ENCODE measurements at places on chromosomes 4 and X.

- H3K4me3 ChIP-seq = no peak overlapping the region
- H3K4me1 ChIP-seq = no peaks in the 10 kb centered on the region
- no peak overlapping the region for H3K27ac ChIP-seq
- H3K36me3 ChIP-seq = no peaks in the 10 kb centered on the region
These were observed 255.7 kb upstream of the RPS6KA3 start for GRCh38 chrX:20522420-20522819.

GRCh38 chr4:123555233-123555806 lies 158.7 kb downstream of the SPRY1 start:
- H3K36me3 ChIP-seq = no peaks in the 10 kb centered on the region
- no peak for DNase-seq
- H3K4me1 ChIP-seq = peaks cover 3% of the 10 kb centered on the region
- no peak overlapping the region for H3K4me3 ChIP-seq
- H3K27ac ChIP-seq = no peak overlapping the region

GRCh38 chr4:48481581-48481980 lies 1.6 kb upstream of the SLC10A4 start:
- H3K27me3 ChIP-seq = peaks cover 16% of the 10 kb centered on the region
- H3K4me1 ChIP-seq = peaks cover 9% of the 10 kb centered on the region
- no peak overlapping the region for H3K4me3 ChIP-seq

DNA sequence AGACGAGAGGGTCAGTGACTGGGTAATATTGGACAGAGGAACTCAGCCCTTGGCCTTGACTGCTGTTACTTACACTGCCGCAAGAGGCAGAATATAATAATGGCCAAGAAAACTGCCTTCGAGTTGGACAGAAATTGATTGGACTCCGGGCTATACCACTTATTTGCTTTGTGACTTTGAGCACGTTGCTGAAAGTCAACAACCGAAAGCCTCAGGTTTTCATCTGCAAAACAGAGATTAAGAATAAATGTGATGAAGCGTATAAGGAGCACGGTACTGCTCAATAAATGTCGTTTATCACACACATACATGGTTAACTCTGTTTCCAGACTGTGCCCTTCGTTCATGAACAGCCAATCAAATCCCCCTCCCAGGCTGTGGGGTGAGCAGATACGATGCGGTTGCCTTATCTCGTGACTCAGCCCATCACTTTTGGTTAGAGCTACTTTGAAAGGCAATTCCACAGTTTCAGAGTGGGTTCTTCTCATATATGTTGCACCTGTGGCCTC lies 91.6 kb downstream of the TSPAN7 start:
- H3K4me1 ChIP-seq = no peaks in the 10 kb centered on the region
- DNase-seq = no peak
- no peaks in the 10 kb centered on the region for H3K36me3 ChIP-seq
- no peak overlapping the region for H3K4me3 ChIP-seq
- H3K27ac ChIP-seq = no peak overlapping the region

DNA sequence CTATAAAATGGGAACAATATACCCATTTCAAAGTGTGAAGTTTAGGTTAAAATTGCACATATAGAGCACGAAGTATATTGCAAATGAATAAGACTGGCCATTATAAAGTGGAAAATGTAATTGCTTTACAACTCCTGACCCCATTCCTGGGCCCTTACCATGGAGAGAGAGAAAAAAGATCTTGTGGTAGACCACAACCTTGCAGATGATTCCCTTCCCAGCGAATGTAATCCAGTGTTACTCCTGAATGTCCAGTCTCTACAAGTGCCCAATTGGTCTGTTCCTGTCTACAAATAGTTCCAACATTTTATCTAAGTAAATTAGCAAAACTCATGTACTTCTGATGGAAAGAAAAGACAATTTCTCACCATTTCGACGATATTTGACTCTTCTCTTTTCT lies 184.1 kb upstream of the LNX1 start:
- no peak overlapping the region for H3K4me3 ChIP-seq
- H3K27me3 ChIP-seq = no peaks in the 10 kb centered on the region
- DNase-seq = no peak
- H3K27ac ChIP-seq = no peak overlapping the region
- no peaks in the 10 kb centered on the region for H3K4me1 ChIP-seq
- H3K36me3 ChIP-seq = no peaks in the 10 kb centered on the region

GRCh38 chr4:47490550-47490949 lies 5.5 kb downstream of the ATP10D start:
- no peak overlapping the region for H3K27ac ChIP-seq
- H3K4me3 ChIP-seq = no peak overlapping the region
- no peaks in the 10 kb centered on the region for H3K27me3 ChIP-seq
- H3K4me1 ChIP-seq = peaks cover 23% of the 10 kb centered on the region
- no peak for DNase-seq

DNA sequence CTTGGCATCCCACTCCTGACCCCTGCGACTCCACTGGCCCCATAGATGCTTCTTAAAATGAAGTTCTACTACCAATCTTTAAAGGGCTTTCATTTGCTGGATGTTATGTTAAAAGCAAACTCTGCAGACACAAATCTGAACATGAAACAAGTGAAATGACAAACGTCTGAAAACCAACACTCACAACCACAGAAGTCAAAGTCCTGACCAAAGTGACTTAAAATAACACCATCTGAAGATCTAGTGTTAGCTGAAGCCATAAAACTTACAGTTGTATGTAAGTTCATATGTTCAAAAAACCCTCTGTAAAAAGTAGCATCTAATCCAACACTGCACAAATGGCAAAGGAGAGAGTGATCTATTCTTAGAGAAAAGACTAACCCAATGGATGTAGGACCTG lies 178.7 kb downstream of the SH3KBP1 start:
- peak overlapping the region; percentile 45 for H3K27ac ChIP-seq
- H3K36me3 ChIP-seq = peaks cover 8% of the 10 kb centered on the region
- no peak overlapping the region for H3K4me3 ChIP-seq
- no peak for DNase-seq
- H3K4me1 ChIP-seq = peaks cover 13% of the 10 kb centered on the region

DNA sequence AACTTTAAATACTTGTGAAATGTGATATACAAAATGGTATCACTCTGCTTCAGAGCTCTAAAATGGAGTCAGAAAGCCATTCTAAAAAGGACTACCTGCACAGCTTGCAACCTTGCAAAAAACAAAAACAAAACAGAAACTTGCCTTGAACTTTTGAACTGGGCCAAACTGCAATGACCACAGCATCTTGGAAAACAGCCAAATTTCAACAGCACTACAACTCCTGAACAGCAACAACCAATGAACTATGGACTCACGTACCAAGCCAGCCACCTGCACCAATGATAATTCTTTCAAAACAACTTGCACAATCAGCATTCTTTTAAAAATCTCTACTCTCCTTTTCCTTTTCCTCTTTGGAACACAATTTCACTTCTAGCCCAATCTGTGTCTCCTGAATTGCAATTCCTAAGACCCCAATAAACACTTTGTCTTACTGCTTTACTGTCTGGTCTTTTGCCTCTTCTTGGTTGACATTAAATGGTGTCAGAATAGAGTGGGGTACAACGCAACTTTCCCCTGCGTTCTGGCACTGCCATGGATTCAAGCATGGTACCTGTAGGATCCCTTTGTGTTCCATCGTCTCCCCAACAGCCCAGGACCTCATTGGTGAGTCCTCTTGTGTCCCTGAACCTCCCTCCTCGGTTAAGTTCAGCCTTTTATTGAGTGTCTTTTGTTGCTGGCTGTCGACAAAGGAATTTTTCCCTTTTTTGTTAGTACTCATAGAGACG lies 35.7 kb upstream of the FMR1 start:
- no peak overlapping the region for H3K27ac ChIP-seq
- H3K36me3 ChIP-seq = no peaks in the 10 kb centered on the region
- DNase-seq = no peak
- H3K4me3 ChIP-seq = no peak overlapping the region

DNA sequence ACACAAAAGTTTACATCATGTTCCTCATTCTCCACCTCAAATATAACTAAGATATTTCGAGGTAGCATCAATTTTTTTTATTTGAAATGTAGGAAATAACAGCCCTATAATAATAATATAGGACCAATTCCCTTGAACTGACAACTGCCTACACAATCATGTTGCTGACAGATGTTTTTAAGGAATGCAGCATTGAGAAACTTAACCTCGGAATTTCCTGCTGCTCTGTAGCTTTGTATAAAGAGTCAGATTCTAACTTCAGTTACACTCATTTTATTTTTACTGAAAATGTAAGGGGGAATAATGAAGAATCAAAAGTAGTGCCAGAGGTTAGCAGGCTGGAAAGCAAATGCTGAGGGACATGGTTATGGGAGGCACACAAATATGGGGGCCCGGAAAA lies 235.8 kb downstream of the RBMX2 start:
- no peak overlapping the region for H3K27ac ChIP-seq
- H3K4me1 ChIP-seq = no peaks in the 10 kb centered on the region
- DNase-seq = no peak
- no peaks in the 10 kb centered on the region for H3K27me3 ChIP-seq
- H3K4me3 ChIP-seq = no peak overlapping the region

DNA sequence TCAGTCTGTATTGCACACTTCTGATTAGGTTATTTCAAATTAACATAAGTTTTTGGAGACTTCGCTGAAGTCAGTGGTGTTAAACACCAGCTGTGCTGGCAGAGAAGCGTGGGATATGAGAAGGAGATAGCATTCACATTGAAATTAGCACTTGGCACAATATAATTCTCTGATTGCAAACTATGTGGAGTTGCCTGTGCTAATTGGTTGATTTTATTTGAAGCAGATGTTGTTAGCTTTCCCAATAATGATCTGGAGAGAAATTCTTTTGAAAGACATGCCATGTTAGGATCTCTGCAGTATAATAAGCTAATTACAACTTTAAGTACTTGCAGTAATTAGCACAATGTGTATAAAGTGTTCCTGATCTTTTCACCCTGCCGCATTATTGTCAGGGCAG lies 367.4 kb upstream of the ARX start:
- no peaks in the 10 kb centered on the region for H3K4me1 ChIP-seq
- no peaks in the 10 kb centered on the region for H3K36me3 ChIP-seq
- H3K27ac ChIP-seq = no peak overlapping the region

DNA sequence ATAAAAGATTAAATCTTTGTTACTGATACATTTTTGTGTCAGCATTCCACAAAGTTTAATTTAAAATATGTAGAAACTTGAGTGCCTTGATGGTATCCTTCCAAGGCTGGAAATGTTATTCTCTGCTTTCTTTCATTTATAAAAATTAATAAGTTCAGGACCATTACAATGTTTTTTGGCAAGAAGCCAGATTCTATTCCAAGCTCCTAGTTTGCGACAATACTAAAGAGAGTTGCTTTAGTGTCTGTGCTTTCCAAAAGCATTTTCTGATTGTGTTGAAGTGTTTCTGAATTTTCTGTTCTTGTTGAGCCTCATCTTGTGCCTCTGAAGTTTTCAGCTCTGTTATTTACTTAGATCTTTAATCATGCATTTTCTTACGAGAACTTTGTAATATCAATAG lies 516.2 kb downstream of the KCTD8 start:
- H3K27me3 ChIP-seq = no peaks in the 10 kb centered on the region
- H3K36me3 ChIP-seq = no peaks in the 10 kb centered on the region
- no peaks in the 10 kb centered on the region for H3K4me1 ChIP-seq
- no peak for DNase-seq
- no peak overlapping the region for H3K4me3 ChIP-seq

DNA sequence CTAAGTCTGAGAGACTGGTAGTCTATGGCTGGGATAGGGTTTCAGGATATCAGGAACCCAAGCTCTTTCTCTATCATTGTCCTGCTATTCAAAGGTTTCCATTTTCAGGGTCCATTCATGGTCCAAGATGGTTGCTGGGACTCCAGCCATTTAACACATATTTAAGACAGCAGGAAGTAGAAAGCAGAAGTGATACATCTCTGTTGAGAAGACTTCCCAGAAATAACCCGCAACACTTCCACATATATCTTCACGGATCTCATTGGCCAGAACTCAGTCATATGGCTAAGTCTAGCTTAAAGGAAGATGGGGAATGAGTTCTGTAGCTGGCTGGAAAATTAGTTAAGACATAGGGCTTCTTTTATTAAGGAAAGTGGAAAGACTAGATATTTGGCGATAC lies 23.8 kb downstream of the CTSO start:
- H3K4me3 ChIP-seq = no peak overlapping the region
- no peaks in the 10 kb centered on the region for H3K27me3 ChIP-seq
- no peak for DNase-seq
- peaks cover 43% of the 10 kb centered on the region for H3K36me3 ChIP-seq
- no peak overlapping the region for H3K27ac ChIP-seq

DNA sequence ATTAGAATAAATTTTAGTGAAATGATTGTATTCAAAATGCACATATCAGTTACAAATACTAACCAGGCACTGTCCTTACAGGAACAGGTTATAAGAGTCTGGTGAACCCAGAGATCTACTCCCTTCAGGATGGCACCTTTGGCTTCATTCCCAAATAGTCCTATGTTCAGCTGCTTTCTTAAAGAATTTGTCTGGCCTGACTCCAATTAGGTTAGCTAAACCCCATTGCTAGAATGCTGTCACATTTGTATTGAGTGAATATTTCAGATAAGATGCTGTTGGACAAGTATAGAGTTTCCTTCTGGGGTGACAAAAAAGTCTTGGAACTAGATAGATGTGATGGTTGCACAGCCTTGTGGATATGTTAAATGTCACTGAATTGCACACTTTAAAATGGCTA lies 69.4 kb downstream of the EFHC2 start:
- H3K36me3 ChIP-seq = no peaks in the 10 kb centered on the region
- H3K27ac ChIP-seq = no peak overlapping the region
- H3K4me3 ChIP-seq = no peak overlapping the region
- H3K4me1 ChIP-seq = no peaks in the 10 kb centered on the region
- DNase-seq = no peak

DNA sequence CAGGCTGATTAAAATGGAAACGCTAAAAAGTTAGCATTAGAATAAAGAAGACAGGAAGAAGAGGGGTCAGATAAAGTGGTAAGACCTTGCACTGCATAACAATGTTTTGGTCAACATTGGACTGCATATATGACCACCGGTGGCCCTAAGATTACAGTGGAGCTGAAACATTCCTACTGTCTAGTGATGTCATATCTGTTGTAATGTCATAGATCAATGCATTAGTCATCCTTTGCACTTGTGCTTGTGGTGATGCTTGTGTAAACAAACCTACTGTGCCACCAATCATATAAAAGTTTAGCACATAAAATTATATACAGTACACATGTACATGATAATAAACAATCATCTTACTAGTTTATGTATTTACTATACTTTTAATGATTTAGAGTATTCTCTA lies 73.0 kb downstream of the TMEM165 start:
- no peaks in the 10 kb centered on the region for H3K4me1 ChIP-seq
- no peak overlapping the region for H3K4me3 ChIP-seq
- no peak for DNase-seq
- no peak overlapping the region for H3K27ac ChIP-seq
- H3K36me3 ChIP-seq = peaks cover 16% of the 10 kb centered on the region
- H3K27me3 ChIP-seq = no peaks in the 10 kb centered on the region

GRCh38 chr4:12488672-12489071 lies 995.5 kb downstream of the RAB28 start:
- no peak overlapping the region for H3K27ac ChIP-seq
- H3K27me3 ChIP-seq = peaks cover 1% of the 10 kb centered on the region
- no peaks in the 10 kb centered on the region for H3K36me3 ChIP-seq
- no peaks in the 10 kb centered on the region for H3K4me1 ChIP-seq

- no peaks in the 10 kb centered on the region for H3K27me3 ChIP-seq
- peaks cover 2% of the 10 kb centered on the region for H3K36me3 ChIP-seq
These were observed 39.6 kb downstream of the TMEM164 start for GRCh38 chrX:110042496-110042895.

- no peaks in the 10 kb centered on the region for H3K4me1 ChIP-seq
- H3K27me3 ChIP-seq = peaks cover 2% of the 10 kb centered on the region
- H3K27ac ChIP-seq = no peak overlapping the region
- no peaks in the 10 kb centered on the region for H3K36me3 ChIP-seq
- no peak overlapping the region for H3K4me3 ChIP-seq
- no peak for DNase-seq
These were observed 221.6 kb upstream of the LCORL start for GRCh38 chr4:18242919-18243693.
